ENCODE measurements at places on chromosomes 4 and X.

DNA sequence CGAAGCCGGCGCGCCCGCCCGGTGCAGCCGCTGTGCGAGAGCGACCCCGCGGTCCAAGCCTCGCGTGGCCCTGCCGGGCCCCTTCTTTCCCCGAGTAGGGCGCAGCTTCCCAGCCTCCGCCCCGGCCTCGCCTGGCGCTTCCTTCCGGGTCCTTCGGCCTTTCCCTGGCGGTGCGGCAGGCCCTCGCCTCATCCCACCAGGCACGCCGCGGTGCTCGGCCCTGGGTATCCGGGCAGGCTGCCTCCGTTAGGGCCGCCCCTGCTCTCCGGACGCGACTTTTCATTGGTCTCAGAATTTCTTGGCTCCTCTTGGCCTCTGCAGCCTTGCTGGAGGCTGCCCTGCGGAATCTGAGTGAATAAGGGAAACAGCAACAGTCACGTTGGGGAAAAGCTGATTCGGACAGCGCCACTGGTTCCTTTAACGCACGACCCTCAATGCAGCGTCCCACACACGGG lies 429 bp downstream of the UVSSA start:
- peak; percentile 84 for DNase-seq

GRCh38 chr4:59539401-59539800 lies 1660.7 kb upstream of the ADGRL3 start:
- no peak for DNase-seq

DNA sequence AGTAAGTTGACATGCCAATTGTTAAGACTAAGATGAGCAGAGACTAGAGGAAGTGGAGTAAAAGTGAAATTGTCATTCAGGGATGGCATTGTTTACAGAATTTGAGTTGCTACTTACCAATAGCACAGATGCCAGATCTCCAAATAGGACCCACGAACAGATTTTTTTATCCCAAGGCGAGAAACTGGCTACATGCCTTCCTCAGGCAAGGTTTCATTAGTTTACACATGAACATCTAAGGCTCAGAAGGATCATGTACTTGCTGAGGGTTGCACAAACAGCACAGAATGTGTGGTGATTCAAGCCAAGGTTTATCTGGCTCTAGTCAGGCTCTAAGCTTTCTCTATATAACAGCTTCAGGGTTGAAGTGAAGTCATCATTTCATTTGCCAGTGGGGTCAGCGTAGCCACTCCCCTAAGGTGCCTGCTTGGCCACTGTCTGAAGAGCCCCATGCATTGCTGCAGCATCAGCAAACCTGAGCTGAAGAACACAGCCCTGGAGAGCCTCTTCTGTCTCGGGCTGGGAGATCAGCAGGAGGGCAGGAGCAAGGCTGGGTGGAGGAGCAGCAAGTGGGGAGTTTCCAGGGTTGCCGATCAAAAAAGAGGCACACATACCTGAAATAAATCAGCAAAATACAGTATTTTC lies 193.0 kb upstream of the LCORL start:
- DNase-seq = no peak

GRCh38 chrX:126177133-126177840 lies 11.2 kb upstream of the DCAF12L2 start:
- DNase-seq = no peak

GRCh38 chrX:151896734-151897474 lies 15.8 kb upstream of the MAGEA4 start:
- DNase-seq = peak; percentile 49
